CD14-positive monocyte (primary cell): ENCODE measurements at places on chromosomes 12 and 14.

- no peak for DNase-seq
Measured at GRCh38 chr12:22677781-22678574, 53.0 kb downstream of the ETNK1 start.

GRCh38 chr14:65790172-65790815 is 377.8 kb downstream of the FUT8 start:
- DNase-seq, result no peak

DNA sequence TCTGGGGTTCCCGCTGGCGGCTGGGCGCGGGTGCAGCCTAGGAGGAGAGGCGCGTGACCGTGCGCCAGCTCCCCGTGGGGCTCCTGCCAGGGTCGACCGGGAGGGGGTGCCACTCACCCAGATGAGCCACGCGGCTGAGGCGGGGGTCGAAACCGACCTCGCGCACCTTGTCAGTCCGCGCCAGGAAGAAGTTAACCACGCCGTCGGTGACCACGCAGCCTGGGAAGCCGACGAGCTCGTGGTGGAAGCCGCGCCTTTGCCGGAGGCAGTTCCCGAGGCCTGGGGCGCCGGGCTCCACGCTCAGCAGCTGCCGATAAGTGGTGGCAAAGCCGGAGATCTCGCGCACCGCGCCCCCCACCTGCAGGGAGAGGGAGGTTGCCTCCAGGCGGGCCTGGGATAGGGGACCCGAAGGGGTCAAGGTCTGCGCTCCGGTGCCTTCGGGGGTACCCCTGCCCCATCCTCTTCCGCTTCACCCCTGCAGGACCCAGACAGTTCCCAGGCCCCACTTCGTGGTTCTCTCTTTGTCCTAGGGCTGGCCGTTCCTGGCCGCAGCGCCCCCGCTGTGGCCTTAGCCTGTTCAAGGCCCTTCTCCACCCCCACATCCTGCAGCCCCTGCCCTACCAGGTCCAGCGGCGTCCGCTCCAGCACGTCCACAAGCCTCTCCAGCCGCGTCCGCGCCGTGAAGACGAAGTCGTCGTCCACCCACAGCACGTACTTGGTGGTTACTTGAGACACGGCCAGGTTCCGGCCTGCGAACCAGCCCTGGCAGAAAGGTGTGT is 5.3 kb downstream of the B4GALNT1 start:
- no peak for DNase-seq

DNA sequence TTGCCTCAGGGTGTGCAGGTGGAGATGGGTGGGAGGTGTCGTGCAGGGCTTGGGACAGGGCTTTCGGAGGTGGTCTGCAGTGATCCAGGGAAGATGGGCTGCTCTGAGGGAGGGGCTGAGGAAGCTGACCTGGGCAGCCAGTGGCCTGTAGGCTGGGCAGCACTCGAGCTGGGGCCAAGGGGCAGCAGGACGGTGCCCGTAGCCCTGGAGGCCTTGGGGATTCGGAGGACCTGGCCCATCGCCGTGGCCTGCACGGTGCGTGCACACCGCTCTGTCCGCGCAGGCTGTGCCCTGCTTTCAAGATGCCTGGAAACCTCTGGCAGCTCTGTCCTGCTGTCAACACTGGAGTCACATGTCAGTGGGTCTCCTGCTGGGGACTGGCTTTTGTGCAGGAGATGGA is 9.1 kb downstream of the PACS2 start:
- no peak for DNase-seq

DNA sequence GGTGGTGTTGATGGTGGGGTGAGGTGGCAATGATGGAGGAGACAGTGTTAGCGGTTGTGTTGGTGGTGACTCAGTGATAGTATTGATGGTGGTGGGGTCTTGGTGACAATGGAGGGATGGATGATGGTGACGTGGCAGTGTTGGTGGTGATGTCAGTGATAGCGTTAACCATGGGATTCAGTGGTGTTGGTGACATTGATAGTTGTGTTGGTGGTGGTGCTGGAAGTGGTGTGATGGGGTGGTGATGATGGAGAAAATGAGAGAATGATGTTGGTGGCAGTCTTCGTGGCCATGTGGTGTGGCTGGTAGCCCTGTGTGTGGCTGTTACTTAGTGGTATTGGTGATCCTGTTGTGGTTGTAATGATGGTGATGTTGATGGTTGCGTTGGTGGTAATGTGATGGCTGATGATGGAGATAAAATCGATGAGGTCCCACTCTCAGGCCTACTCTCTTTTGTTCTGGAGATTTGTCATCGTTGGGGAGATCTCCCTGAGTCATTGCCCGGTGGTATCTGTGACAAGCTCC is 2.6 kb downstream of the DTX1 start:
- DNase-seq, result no peak

DNA sequence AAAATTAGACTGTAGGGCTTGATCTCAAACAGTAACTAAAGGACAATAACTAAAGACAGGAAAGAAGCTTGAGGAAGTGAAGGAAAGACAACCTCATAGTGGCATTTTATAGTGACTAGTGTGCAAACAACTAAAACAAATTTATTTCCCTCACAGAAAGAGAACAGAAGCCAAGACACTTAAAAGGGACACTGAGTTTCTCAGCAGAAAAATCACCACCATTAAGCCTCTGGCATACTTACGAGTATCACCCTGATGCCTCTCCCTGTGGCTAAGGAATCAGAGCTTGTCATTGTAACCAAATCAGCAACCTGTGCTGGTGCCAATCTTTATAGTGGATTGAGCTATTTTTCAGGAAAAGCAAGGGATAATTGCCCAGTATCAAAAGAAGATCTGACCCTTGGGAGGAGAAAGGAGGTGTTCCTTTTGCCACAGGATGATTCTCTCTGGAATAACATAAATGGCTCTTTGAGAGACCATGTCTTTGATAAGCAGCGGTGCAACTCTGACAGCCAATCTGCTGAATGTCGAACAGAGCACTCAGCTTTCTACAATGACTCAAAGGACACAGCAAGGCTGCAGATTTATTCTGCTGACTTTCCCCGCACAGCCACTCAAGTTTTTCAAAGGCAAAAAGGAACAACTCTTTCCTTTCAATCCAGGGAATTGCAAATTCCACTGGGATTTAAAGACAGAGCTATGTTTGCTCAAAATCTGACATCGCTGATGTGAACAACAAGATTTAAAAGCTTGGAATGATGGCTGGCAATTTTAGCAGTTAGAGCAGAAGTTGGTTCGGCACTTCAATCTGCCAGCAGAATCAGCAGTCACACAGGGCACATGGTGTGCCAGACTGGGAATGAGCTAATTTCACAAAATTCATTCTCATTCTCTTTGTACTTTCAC is 34.6 kb downstream of the ATF7 start:
- DNase-seq, result no peak

- DNase-seq, result no peak
Measured at GRCh38 chr12:28035500-28035899, 63.0 kb upstream of the PTHLH start.

DNA sequence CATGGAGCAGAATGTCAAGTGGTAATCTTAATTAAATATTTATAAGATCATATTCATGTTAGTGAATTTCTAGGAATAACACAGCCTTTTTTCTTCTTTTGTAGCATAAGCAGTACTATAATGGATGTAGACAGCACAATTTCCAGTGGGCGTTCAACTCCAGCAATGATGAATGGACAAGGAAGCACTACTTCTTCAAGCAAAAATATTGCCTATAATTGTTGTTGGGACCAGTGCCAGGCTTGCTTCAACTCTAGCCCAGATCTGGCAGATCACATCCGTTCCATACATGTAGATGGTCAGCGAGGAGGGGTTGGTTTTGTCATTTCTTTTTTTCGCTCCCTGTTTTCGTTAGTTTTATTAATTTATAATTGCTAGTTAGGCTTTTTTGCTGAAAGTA is 23.1 kb downstream of the AEBP2 start:
- no peak for DNase-seq

- no peak for DNase-seq
Measured at GRCh38 chr12:6768437-6768914, 2.3 kb downstream of the PTMS start.

DNA sequence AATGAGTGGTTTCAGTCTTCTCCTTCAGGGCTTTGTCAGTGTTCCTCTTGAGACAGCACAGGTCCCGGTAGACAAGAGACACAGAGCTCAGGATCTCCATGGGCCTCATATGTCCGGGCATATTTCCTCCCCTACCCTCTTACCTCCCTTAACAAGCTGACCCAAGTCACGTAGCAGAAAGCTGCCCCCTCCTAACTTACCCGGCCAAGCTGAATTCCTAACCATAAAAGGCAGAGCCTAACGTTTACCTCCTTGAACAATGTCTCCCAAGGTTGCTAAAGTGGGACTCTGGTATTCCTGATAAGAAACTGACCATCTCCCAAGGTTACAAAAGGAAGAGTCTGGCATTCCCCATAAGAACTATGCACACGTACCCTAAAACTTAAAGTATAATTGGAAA is 182.2 kb upstream of the USP15 start:
- no peak for DNase-seq

- DNase-seq, result no peak
Measured at GRCh38 chr12:265096-265495, 2.5 kb upstream of the SLC6A13 start.

- no peak for DNase-seq
Measured at GRCh38 chr12:106508966-106509365, 73.8 kb upstream of the RFX4 start.

- no peak for DNase-seq
Measured at GRCh38 chr14:89537911-89538310, 120.9 kb upstream of the FOXN3 start.

DNA sequence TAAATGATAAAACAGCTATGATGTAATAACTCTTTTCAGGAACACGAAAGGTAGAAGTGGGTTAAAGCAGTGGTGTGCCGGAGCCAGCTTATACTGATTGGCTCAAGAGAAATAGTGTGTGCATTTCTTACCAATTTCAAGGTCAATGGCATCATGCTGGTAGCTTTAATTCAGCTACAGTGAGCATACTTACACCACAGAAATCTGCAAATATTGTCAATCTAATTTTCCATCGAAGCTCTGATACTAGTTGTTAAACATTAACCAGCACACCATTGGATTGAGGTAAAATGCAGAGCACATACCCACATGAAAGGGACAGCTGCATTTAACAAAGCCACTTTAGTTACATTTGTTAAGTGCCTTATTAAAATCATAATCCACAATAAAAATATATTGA is 225.7 kb downstream of the KCNC2 start:
- no peak for DNase-seq
